ENCODE measurements at places on chromosomes 11 and 22.

DNA sequence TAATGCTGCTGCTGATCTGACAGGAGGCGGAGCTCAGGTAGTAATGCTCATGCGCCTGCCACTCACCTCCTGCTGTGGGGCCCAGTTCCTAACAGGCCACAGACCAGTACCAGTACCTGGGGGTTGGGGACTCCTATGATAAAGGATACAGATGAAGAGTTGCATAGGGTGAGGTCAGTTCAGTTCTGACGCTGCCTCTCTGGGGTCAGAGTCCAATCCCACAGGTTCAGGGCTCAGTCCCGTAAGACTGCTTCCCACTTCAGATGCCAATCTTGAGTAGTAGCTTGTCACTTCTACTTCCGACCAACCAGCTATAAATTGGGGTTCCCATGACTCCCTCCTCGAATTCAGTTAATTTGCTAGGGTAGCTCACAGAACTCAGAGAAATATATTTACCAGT is 8.6 kb downstream of the ASRGL1 start:
- no peak overlapping the region for H3K4me3 ChIP-seq
- no peaks in the 10 kb centered on the region for H3K36me3 ChIP-seq
- H3K4me1 ChIP-seq, result no peaks in the 10 kb centered on the region
- H3K27me3 ChIP-seq, result no peaks in the 10 kb centered on the region
- no peak for DNase-seq
- H3K27ac ChIP-seq, result no peak overlapping the region

DNA sequence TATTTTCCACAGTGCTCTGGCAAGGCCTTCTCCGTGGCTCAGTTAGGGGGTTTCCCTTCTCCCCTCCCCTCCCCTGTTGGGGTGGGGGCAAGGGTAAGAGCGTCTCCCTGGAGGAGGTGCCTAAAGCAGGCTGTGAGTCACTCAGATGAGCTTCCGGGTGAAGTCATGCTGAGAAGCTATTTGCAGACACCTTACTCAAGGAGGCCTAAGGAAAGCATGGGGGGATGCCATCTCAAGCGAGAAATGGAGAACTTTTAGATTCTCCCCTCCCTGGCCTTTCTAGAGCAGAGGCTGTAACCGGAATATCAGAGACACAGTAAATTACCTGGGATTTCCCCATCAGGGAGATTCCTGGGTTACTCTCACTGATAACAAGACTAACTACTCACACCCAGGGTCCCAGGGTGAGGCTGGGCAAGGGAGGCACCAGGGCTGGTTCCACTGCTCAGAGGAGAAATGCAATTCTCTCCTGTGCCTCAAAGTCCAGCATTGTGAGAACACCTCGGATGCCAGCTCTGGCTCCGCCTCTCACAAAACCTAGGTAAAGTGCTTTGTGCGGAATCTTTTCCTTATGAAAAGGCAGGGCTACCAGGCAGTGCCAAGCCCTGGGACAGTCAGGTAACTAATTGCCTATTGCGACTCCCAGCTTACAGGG is 123.6 kb downstream of the ABTB2 start:
- no peaks in the 10 kb centered on the region for H3K27me3 ChIP-seq
- H3K36me3 ChIP-seq, result no peaks in the 10 kb centered on the region
- peaks cover 21% of the 10 kb centered on the region for H3K4me1 ChIP-seq
- no peak overlapping the region for H3K27ac ChIP-seq
- DNase-seq, result peak; percentile 64

- H3K4me3 ChIP-seq, result no peak overlapping the region
- no peak for DNase-seq
- H3K27me3 ChIP-seq, result no peaks in the 10 kb centered on the region
- no peaks in the 10 kb centered on the region for H3K4me1 ChIP-seq
- no peak overlapping the region for H3K27ac ChIP-seq
These were observed 63.9 kb upstream of the SLC35C1 start for GRCh38 chr11:45741032-45741431.

DNA sequence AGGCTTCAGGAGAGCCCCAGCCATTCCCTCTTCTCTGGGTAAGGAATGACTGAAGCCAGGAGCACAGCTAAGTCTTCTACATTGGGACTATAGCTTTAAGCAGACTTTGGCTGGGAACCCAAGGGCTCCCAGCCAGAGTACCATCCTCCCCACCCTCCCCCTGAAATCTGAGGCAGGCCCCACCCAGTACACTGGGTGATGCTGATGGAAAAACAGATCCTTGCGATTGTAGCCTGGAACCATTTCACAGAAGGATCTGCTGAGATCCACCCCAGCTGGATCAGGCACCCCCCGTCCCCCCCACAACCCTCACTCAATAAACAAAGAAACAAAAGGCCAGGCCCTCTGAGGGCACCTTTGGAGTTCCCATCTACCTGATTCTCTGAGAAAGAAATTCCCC is 39.8 kb downstream of the IL18BP start:
- H3K27ac ChIP-seq, result peak overlapping the region; percentile 91
- H3K4me3 ChIP-seq, result peak overlapping the region; percentile 75
- H3K4me1 ChIP-seq, result peaks cover 78% of the 10 kb centered on the region
- no peaks in the 10 kb centered on the region for H3K27me3 ChIP-seq

- no peaks in the 10 kb centered on the region for H3K36me3 ChIP-seq
- no peaks in the 10 kb centered on the region for H3K27me3 ChIP-seq
- DNase-seq, result no peak
- H3K4me1 ChIP-seq, result peaks cover 12% of the 10 kb centered on the region
These were observed 539.7 kb downstream of the INSC start for GRCh38 chr11:15654451-15654850.

DNA sequence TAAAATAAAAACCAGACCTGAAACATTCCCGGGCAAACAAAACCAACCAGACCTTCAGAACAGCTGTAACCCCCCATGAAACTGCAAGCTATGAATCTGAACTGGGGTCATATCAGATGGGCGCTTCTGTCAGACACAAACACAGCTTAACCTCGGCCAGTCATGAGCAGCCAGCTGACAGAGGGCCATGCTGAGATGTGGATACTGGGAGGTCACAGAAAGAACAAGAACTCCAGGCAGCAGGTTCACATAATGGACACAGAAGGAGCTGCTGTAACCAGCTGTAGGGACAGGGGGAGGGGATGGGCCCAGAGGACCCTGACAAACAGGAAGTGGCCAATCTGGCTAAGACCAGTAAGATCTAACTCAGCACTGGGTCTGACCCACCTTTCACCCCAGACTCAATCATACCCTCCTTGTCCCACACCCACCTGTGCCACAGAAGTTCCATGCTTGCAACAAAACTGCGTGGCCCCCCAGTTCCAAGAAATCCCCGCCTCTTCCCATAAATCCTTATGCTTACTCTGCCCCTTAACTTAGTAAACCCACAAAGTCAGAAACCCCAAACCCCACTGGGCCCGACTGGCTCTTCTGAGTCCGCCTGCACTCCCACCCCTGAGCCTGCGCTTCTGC is 4.0 kb downstream of the APOL4 start:
- DNase-seq, result no peak
- no peaks in the 10 kb centered on the region for H3K27me3 ChIP-seq
- H3K4me3 ChIP-seq, result no peak overlapping the region
- H3K4me1 ChIP-seq, result peaks cover 9% of the 10 kb centered on the region
- no peak overlapping the region for H3K27ac ChIP-seq

DNA sequence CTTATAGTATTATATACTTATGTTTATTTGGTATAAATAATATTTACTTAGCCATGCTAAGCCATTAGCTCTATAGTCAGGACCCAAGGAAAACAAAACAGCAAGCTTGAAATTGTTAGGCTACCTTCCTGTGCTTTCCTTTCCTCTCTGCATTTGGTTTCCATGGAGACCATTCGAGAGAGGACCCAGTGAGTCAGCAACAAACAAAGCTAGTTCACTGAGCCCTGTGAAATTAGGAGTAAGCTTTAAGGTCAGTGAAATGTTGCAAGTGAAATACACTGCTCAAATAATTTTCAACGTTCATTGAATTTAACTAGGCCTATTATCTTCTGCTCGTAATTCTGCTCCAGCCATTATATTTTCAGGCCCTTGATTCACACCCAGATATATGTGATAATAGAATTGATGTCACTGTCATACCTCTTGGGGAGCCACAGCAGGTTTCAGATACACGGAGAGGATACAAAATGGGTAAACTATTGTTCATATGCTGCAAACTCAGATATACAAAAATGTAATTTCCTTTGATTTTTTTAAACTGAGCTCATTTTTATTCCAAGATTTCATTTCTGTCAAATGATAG is 9.1 kb upstream of the OR10D3 start:
- no peaks in the 10 kb centered on the region for H3K27me3 ChIP-seq
- no peak overlapping the region for H3K27ac ChIP-seq
- no peak for DNase-seq
- H3K4me3 ChIP-seq, result no peak overlapping the region
- no peaks in the 10 kb centered on the region for H3K4me1 ChIP-seq

DNA sequence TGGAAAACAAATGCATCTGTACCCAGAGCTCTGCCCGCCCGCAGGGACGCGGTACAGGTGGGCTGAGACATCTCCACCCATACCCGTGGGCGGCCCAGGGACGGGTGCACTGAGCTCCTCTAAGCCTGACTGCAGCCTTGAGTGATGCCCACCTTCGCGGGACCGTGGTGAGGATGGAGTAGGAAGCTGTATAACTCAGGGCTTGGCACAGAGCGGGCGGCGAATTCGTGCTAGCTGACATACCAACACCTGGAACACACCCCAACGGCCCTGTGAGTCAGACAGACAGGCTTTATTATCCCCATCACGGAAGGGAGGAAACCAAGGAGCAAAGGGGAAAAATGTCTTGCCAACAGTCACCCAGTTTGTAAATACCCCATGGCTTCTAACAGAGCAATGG is 61.9 kb downstream of the SMCO4 start:
- no peak for DNase-seq
- no peaks in the 10 kb centered on the region for H3K4me1 ChIP-seq
- H3K27me3 ChIP-seq, result no peaks in the 10 kb centered on the region
- no peak overlapping the region for H3K27ac ChIP-seq
- H3K4me3 ChIP-seq, result no peak overlapping the region
